Left ventricle myocardium superior (tissue), 1 donor: ENCODE measurements at places on chromosomes 7 and 10. TPM values are rescaled to one million over a fixed set of nuclear protein-coding genes. Genes with fewer than 3 reads are reported as not detected.

PON1 gene
- not detected for total RNA-seq

GRCh38 chr10:73247509-73248258, 629 bp upstream of the DNAJC9 start:
- no peak for DNase-seq

GRCh38 chr7:157938211-157938610, 601.4 kb downstream of the DNAJB6 start:
- DNase-seq, result no peak

GRCh38 chr7:9603291-9603690, 1169.9 kb downstream of the NXPH1 start:
- DNase-seq, result no peak

DNA sequence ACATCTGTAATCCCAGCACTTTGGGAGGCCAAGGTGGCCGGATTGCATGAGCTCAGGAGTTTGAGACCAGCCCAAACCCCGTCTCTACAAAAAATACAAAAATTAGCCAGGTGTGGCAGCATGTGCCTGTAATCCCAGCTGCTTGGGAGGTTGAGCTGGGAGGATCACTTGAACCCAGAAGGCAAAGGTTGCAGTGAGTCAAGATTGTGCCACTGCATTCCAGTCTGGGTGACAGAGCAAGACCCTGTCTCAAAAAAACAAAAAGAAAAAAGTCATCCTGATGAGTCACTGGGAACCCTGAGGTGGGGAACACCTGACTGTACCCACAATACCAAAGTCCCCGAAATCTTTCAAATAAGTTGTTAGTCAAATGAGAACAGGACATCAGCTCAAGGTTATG, 80.0 kb downstream of the NEBL start:
- DNase-seq, result no peak

GRCh38 chr10:96502561-96503282, 11.0 kb downstream of the TLL2 start:
- no peak for DNase-seq

DNA sequence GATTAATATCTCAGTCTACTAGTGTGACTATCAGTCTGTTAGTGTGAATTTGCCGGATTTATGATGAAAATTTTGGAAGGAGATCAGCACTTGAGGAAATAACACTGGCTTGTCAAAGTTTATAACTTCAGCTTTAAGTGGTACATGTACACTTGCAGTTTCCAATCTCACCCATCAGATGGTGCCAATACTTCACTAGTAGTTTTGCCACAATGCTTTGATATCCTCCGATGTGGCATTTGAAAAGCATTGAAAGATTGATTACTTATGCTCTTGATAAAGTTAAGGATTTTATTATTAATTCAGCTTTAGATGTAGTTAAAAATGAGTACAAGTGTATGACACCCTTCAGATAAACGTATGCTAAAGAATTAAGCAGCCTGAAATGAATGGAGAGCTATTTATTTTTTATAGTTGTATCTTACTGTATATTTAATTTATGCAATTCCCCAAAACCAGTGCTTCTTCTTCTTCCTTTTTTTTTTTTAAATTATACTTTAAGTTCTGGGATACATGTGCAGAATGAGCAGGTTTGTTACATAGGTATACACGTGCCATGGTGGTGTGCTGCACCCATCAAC, 98.2 kb downstream of the ANLN start:
- no peak for DNase-seq

GRCh38 chr10:87973635-87974034, 110.2 kb downstream of the PTEN start:
- no peak for DNase-seq

DNA sequence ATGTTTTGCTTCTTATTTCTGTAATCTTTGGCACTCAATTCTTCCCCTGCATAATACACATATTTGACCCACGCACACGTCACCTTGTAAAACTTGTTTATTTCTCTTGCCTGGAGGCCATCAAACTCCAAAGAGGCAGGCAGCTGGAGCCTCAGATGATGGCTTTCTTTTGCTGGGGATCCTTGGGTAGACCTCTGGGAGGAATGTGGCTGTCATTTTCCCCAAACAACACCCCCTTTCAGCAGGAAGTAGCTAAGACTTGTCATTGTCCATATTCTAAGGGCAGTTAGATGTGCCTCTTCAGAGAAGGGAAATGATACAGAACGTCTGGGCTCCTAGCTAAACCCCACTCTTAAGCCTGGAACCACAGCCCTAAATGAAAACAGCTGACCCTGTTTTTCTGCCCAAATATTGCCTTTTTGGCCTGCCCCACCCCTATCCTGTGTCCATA, 111.3 kb downstream of the ITGB8 start:
- no peak for DNase-seq

- DNase-seq, result no peak
These were observed 110.1 kb downstream of the NPTX2 start for GRCh38 chr7:98727146-98727709.

- DNase-seq, result no peak
These were observed 2.7 kb upstream of the AOAH start for GRCh38 chr7:36726806-36727503.
